ENCODE measurements at places on chromosomes 12 and 14. TPM values are rescaled to one million over a fixed set of nuclear protein-coding genes. Genes with fewer than 3 reads are reported as not detected.

Gene POTEM
- not detected for total RNA-seq

Gene SLC8A3
- total RNA-seq, result under 0.01 TPM

GRCh38 chr14:24243336-24243836 is 963 bp upstream of the TINF2 start:
- no peak for DNase-seq

DNA sequence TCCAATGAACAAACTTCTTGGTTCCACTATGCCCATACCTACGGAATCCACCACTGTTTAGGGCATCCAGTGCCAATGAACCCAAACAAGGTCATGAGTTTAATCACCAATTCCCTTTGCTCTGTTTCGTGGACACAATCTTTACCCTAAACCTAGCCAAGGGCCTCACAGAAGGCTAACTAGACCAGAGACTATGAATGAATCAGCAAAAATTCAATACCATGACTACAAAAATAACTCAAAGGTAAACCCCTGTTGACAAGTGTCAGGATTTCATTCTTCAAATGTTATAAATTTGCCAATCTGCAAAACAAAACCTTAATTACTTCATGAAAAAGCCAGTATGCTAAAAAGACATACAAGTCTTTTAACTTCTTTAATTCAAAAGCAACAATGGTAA is 96.7 kb downstream of the CEP128 start:
- no peak for DNase-seq

DNA sequence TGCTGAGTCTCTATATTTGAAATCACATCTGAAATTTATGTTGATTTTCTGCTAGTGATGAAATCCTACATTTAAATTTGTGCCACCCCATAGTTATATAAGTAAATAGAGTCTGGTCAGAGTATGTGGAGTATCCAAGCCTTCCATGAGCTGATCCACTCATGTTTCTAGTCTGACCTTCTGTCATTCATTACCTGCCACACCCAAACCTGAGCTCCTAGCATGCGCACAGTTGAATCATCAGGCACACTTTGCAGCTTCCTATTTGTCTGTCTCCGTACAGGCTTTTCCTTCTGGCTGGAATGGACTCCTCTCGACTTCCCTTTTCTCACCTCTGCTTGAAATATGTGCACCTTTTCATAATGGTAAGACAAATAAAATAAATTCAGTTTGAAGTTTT is 45.3 kb upstream of the LRIG3 start:
- DNase-seq, result no peak

Gene CCDC85C
- 13.9 TPM for total RNA-seq

GRCh38 chr14:63200767-63201166 is 3.5 kb upstream of the RHOJ start:
- peak; percentile 20 for DNase-seq

DNA sequence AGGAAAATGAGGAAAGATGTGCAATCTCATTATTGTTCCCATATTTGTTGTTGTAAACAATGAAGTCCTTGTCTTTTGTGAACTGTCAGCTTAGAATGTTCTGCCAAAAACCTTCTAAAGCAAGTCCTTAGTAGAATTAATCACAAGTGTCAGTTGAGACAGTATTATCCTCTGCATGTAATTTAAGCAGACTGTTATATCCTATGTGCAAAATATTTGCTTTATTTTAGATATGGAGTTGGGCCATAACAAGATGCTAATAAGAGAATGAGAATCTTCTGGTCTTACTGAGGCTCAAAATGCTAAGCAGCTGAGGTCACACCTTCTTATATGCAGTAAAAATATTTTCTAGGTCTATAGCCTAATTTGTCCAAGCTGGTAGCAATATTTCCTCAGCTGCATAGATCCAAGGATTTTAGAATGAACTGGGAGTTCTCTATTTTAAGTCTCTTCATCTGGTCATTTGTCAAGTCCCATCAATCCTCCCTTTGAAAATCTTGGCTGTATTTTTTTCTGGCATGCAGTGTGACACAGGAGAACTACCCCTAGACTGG is 222.3 kb upstream of the NAV3 start:
- no peak for DNase-seq

GRCh38 chr12:65620046-65620445 is 204.2 kb upstream of the HMGA2 start:
- DNase-seq, result peak; percentile 77

DNA sequence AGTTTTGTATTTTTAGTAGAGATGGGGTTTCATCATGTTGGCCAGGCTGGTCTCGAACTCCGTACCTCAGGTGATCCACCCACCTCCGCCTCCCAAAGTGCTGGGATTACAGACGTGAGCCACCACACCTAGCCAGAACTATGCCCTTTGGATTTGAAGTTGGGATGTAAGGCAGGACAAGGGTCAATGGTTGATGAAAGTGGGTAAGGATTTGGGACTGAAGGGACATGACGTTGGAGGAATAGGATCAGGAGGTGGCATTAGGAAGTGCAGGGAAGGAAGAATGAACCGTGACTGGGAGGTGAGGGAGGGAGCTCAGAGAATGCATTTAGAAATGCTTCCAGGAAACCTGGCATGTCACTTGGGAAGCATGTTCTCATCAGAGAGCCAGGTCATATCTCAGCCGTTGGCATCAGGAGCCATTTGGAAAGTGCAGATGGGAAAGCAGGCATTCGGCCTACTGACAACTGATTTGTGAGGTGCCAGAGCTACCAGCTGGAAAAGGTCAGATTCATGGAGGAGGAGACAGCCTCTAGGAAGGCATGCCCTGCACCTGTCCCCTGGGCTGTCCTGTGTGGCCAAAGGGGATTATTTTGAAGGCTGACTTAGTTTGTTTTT is 2.2 kb downstream of the CRADD start:
- DNase-seq, result no peak

Gene ZDHHC22
- not detected for total RNA-seq

Gene TPH2
- total RNA-seq, result not detected

- DNase-seq, result no peak
These were observed 13.8 kb downstream of the LGMN start for GRCh38 chr14:92734618-92735017.

- DNase-seq, result peak; percentile 33
These were observed 105.4 kb downstream of the NCOR2 start for GRCh38 chr12:124461851-124462623.

Gene KRT72
- total RNA-seq, result not detected

- no peak for DNase-seq
These were observed 67.0 kb downstream of the SDR9C7 start for GRCh38 chr12:56867216-56867615.

Measured in IMR-90 (cell line).